ENCODE measurements at places on chromosomes 7 and 10.

GRCh38 chr7:30865821-30866220, 45.8 kb upstream of the AQP1 start:
- no peak for DNase-seq

DNA sequence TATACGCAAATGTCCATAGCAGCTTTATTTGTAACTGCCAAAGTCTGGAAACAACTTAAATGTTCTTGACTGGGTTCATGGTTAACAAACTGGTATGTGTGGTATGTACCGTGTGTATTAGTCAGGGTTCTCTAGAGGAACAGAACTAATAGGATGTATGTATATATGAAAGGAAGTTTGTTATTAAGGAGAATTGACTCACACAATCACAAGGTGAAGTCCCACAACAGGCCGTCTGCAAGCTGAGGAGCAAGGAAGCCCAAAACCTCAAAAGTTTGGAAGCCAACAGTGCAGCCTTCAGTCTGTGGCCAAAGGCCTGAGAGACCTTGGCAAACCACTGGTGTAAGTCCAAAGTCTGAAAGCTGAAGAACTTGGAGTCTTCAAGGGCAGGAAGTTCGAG, 66.8 kb downstream of the TMEM168 start:
- DNase-seq, result no peak

DNA sequence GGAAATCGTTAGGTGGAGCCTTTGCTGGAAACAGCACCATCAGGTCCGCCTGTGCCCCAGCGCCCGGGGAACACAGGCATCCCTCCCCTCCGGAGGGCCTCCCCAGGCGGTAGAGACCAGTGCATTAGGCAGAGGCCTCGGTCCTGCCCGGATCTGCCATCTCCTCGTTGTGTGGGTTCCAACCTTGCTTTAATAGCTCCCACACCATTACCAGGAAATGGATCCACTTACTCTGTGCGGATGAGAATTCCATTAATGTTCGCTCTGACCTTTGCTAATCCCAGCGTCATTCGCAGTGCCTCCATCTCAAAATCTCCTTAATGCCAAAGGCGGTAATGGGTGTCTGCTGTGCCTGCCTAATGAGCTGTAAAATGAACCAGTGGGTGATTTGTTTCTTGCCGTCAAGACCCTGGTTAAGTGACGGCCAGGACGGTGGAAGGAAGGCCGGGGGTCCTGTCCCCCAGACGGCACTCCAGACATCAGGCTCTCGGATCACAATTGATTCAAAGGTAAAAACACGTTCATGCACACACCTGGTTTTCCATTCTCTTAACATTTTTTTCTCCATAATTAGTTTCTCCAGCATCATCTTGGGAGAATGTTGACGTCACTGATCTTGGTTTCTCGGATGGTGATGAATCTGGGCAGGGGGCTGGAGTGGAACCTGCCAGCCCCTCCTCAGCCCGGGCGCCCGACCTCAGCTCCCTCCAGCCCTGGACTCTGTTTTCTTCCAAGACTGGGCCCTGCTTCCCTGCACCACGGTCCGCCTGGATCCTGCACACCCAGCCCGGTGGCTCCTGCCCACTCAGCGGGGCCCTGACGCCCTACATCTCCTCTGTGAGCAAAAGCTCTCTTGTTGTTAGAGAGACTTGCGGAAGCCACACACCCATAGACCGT, 22.8 kb upstream of the FAM20C start:
- DNase-seq, result no peak

- no peak for DNase-seq
These were observed 165.2 kb upstream of the PPP2R2D start for GRCh38 chr10:131735577-131735976.

GRCh38 chr10:62733654-62734293, 70.7 kb upstream of the ADO start:
- DNase-seq, result no peak

DNA sequence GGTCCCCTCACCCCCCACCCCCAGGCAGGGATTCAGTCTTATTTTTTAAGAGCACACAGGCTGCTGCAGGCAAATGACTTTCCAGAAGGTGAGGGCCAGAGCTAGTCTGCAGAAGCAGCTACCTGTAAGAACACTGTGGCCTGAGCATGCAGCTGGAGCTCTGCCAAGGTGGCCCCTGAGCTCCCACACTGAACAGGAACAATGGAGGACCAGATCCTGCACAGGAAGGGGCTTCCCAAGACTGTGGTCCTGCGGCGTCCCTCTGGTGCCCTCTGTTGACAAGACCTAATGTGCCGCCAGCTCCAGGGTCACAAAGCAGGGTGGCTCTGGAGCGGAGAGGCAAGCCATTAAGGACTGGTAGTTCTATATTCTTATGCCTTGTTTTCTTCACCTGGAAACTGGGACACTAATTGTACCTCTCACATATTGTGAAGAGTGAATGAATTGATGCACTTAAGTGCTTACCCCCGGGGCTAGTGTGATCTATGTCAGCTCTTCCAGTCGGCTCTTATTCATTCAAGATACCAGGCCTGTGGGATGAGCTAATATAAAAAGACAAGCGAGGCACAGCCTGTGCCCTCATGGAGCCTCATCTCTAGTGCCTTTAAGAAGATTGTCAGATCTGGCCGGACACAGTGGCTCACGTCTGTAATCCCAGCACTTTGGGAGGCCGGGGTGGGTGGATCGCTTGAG, 8.0 kb upstream of the BEND7 start:
- DNase-seq, result peak; percentile 90

- no peak for DNase-seq
These were observed 4.1 kb downstream of the EPDR1 start for GRCh38 chr7:37924491-37925041.

DNA sequence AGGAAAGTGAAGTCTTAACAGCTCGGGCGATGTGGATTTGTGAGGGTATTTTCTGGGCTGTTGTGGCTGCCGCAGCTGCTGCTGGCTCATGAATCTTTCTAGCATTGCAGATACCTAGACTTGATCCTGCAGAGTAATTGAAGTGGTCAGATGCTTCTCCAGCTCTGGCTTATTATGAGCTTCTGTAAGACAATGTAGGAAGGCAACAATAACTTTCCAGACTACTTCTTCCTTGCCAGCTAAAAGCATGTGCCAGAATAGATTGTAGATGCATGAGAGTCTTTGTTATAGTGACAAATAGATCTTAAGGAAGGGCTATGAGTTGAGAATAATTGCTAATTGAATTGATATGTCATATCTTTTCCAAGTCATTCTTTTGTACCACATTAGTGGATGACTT, 461.4 kb upstream of the POT1 start:
- no peak for DNase-seq

DNA sequence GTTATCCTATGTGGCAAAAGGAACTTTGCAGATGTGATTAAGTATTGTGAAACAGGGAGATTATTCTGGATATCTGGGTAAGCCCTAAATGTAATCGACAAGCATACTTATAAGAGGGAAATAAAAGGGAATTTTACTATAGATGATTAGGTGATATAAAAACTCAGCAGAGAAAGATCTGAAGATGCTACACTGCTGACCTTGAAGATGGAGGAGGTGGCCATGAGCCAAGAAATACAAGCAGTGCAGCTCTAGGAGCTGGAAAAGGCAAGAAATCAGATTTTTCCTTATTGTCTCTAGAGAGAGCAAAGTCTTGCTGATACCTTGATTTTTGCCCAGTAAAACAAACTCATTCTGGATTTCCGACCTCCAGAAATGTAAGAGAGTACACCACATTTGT, 67.7 kb downstream of the BRAF start:
- no peak for DNase-seq

- DNase-seq, result no peak
These were observed 2.5 kb downstream of the HSPB1 start for GRCh38 chr7:76304888-76305375.

- no peak for DNase-seq
These were observed 6.6 kb upstream of the ZNF282 start for GRCh38 chr7:149188637-149189259.

- DNase-seq, result no peak
These were observed 5.5 kb downstream of the IGFBP3 start for GRCh38 chr7:45915606-45916005.

GRCh38 chr10:88386204-88386788, 196.8 kb downstream of the RNLS start:
- DNase-seq, result no peak

DNA sequence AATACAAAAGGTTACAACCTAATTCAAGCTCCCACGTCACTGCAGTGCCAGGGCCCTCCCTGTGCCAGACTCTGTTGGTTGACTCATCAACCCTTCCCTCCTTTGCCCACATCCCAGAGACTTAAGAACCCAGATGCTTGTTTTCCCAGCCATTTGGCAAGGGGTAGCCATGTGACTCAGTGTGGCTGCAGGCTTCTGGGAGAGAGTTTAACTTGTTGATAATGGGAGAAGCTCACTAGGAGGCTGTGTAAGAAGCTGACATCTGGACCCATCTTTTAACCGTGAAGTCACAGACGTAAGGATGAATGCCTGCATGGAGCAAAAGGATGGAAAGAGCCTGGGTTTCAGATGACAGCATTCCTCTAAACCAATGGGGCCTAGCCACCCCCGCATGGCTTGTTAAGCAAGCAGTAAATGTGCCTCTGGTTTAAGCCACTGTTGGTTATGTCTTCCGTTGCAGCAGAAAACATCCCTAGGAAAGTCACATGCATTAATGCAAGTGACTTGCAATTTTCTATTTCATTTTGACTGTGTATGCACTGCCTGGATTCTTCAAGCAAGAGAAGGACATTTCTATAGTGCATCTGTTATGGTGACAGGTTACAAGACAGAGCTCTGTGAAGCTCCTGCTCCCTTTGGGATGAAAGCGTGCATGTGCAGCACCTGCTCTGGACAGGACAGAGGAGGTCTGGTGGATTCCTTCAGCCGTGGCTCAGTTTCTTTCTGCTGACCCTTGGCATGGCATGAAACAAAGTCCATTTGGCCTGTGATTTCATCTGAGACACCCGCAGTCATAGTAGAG, 57.5 kb upstream of the CREB5 start:
- DNase-seq, result peak; percentile 24

GRCh38 chr10:84292502-84292901, 35.9 kb upstream of the CCSER2 start:
- no peak for DNase-seq

- DNase-seq, result no peak
These were observed 16.8 kb upstream of the GPR15LG start for GRCh38 chr10:84156768-84157167.

DNA sequence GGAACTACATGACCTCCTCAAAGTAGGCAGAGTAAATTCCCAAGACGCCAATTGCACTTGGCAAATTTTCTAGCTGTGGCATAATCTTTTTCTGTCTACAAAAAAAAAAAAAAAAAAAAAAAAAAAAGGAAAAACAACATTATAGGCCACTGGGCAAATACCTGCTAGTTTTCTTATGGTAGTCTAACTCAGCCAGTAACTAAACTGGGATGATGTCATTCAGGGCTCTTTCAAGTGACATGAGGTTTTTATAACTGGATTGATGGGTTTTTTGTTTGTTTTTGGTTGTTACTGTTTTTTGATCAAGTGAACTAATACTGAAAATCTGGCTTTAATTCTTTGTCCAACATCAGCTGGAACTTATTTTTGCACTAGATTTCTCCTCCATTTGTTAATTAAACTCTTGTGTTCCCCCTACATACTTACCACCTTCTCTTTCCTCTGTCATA, 7.4 kb upstream of the VIM start:
- DNase-seq, result no peak

DNA sequence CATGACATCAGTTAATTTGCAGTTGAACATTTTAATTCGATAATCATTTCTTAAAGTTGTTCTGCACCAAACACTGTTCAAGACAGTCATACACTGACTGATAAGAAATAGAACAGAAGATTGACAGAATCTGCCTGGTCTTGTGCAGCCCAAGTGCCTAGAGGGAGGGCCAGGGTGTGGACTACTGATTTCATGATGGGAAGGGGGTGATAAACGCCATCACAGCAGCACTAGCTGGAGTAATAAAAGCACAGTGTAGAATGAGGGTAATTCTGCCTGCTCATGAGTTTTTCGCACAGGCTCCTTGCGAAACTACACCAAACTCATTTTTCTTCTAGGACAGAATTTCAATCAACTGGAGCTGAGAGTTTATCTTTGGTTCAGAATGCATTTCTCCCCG, 270.1 kb downstream of the ARL4A start:
- DNase-seq, result no peak

- DNase-seq, result peak; percentile 38
These were observed 145.5 kb downstream of the FANK1 start for GRCh38 chr10:126041804-126042231.

GRCh38 chr10:45409782-45410181, 35.8 kb downstream of the ALOX5 start:
- DNase-seq, result no peak

GRCh38 chr10:4217187-4217586, 432.2 kb upstream of the KLF6 start:
- DNase-seq, result no peak

GRCh38 chr7:70734411-70734810, 397.5 kb upstream of the GALNT17 start:
- DNase-seq, result no peak

DNA sequence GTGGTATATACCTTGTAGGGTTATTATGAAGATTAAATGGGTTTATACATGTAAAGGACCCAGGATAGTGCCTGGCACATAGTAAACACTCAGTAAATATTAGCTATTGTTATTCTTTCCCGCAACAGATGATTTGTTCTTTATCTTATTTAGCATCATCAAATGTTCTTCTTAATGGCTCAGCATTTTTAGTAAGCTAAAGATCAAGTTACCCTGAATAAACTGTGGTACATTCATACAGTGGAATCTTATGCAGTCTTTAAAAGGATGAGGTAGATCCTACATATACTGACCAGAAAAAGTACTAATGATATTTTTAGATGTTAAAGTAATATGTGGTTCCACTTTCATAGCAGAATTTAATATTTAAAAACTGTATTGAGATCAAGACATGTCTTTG, 65.4 kb downstream of the ST7 start:
- DNase-seq, result no peak

DNA sequence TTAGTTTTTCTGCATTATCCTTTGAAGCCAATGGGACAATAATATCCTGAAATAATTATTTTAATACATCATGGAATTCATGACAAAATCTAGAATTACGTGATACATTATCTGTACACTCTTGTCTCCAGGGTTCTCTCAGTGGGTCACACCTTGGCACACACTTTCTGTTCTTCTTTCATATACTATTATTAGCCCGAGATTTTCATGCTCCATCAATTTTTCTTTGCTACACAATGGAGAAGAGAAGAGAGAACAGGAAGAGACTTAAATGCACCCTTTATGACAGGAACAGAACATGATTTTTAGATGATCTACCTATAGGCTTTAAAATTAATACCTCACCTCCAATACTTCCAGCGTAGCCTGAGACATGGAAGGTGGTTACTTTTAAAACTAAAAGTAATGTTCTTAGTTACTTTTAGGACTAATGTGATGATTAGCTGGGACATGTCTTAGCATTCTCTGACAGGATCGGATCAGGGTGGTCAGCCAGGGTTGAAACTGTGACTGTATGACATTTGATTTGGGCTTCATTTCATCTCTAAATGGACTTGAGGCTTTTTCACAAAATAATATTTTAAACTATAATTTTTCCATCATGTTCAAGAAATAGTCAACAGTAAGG, 148.2 kb upstream of the WNT16 start:
- no peak for DNase-seq

All from NCI-H146 (cell line).